ENCODE measurements at places on chromosomes 2 and 18.

GRCh38 chr2:59032499-59032898, 791.4 kb upstream of the FANCL start:
- no peak for DNase-seq

GRCh38 chr18:32930695-32931301, 158.0 kb upstream of the KLHL14 start:
- no peak for DNase-seq

- DNase-seq = no peak
These were observed 60.5 kb upstream of the GALNT5 start for GRCh38 chr2:157196956-157197355.

GRCh38 chr2:27240406-27240805, 22.4 kb downstream of the SLC30A3 start:
- DNase-seq = no peak

DNA sequence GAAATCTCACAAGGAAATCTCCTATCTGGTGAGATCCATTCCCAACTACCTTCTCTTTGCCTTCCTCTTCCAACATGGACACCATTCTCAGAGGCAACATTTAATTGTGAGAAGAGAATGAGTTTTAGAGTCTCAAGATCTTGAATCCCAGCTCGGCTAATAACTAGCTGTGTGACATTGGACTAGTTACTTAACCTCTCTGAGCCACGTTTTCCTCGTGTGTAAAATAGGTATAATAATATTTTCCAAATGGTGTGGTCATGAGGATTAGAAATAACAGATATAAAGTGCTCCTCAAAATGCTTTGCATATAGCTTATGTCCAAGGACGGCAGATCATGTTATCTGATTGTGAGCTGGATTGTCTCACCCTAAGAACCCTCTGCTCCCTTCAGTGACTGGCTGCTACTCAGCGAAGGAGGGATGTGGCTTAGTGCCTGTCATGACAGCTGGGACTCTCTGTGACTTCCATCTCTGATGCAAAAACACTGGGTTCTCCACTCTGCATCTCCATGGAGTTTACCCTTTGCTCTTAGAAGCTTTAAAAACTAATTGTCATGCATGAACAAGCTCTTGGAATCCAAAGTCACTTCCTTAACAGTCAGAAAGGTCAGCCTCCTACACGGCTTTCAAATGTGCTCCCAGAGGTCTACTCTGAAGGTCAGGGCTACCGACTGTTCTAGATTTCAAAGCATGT, 38.4 kb upstream of the MRPL19 start:
- no peak for DNase-seq

DNA sequence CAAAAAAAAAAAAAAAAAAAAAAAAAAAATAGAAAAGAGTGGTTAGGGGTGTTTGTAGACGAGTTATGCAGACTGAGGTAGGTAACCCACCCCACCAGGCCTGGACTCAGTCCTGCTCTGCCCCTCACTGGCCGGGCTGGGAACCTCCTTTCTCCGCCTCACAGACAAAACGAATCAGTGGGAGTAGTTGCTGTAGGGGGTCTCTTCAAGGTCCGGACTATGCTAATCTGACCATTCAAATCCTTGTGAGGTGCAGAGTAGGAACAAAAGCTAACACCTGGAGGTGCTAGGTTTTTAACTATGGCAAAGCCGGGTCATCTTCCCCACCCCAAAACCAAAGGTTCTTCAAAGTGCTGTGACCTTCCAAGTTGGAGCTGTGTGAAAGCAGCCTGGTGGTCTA, 223.7 kb downstream of the SLC4A3 start:
- no peak for DNase-seq

DNA sequence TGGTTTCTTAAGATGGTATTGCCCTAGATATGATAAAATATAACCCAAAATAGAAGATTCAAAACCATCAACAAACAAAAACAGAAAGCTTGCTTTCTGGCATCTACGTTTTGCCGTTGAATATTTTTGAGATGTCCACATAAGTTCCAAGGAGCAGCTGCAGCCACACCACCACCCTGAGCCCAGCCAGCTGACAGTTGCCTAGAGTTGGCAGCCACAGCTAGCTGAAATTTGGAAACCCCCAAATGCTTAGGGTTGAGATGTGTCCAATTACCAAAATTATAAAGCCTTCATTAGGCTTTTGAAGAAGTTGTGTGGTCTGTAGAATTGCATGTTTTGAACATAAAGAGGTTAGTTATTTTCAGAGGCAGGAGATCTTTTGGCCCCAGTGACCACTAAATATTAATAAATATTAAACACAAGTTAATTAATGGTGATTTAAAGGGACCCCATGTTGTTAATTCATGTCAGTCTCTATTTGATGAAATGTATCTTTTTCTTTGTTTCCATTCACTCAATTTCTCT, 118.1 kb upstream of the DTNA start:
- no peak for DNase-seq

- no peak for DNase-seq
These were observed 45.1 kb downstream of the SLC9A2 start for GRCh38 chr2:102664471-102664909.

- no peak for DNase-seq
These were observed 3.7 kb downstream of the ZFP36L2 start for GRCh38 chr2:43222475-43223309.

DNA sequence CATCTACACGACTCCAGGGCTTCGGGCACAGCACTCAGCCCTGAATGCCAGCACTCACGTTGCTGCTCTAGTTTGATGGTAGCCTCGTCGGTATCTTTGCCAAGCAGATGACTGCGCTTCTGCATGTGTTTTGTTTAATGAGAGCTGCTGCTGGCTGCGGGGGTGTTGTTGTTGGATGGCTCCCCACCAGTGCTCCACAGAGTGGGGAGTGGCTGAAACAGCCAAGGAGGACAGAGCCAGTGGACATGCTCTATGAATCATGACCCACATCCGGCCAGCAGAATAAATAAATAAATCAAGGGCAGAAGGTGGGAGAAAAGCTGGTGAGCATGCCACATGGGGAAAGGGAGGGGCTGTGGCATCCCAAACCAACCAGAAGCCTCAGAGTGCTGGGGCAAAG, 131.2 kb upstream of the SOX11 start:
- DNase-seq = no peak

DNA sequence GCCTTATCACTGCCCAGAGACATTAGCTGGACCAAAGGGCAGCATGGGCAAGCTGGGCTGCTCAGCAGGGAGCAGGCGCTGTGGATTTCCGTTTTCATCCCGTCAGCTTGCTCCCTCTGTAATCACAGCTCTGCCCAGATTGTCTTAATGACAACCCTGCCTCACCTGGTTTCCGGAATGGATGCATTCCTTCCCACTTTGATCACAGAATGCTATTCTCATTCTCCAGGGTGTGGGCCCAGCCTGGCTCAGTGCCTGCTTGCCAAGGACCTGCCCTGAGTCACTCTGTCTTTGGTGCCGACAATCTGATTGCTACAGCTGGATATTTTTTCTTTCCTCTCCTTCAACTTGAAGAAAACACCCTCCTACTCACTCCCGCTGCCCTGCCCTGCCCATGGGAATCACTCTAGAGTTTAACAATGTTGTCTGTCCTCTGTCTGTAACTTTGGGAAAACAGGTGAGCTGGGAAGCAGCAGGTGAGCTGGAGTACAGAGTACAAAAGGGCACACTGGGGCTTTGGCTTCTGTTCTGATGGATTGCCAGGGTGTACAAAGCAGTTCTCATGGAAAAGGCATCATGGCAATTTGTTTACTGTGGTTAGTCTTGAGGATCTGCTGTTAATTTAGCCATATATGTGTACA, 27.2 kb upstream of the FAM136A start:
- DNase-seq = no peak

DNA sequence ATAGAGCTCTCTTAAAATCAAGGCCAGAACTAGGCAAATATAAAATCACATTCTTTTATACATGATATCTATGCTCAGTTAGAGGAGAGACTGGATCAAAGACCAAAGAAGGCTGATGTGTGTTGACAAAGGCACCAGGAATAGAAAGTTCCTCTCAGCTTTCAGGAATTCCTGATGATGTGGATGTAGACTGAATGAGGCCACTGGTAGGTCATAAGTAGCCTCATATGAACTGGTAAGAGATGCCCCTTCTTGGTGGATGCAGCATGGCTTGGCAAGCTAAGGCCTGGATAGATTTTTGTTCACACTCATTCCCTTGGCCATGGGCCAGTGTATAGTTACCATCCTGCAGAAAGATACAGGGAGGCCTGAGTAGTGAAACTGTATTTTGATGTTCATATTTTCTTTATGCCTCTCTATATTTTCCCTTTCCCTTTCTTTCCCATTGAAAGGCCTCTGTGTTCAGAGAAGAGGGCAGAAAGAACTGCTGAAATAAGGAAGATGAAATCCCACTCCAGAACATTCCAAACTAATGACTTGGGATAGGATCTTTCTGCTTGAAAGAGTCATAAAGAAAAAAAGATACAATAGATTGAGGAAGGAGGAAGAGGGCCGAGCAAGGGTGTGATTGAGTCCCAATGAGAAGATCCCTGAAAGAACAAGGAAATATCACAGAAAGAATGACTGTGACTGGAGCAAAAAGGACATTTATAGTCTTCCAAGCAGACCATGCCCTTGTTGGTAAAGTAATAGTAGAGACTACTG, 2182.7 kb upstream of the PIK3C3 start:
- DNase-seq = no peak

DNA sequence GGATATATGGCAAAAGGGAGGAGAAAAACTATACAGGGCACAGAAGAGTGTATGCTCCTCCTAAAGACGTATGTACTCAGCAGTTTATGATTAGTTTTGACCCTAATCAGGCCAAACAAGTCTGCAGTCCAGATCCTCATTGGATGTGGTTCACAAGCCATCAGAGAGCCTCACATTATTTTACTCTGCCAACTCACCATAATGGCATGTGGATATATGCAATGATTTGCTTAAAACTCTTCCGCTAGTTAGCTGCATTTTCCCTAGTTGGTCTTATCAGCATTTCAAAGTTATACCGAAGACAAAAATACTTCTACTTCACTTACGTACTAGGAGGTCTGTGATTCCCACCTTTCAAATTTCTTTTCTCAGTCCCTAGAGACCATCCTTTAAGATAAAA, 198.4 kb downstream of the CMPK2 start:
- no peak for DNase-seq

DNA sequence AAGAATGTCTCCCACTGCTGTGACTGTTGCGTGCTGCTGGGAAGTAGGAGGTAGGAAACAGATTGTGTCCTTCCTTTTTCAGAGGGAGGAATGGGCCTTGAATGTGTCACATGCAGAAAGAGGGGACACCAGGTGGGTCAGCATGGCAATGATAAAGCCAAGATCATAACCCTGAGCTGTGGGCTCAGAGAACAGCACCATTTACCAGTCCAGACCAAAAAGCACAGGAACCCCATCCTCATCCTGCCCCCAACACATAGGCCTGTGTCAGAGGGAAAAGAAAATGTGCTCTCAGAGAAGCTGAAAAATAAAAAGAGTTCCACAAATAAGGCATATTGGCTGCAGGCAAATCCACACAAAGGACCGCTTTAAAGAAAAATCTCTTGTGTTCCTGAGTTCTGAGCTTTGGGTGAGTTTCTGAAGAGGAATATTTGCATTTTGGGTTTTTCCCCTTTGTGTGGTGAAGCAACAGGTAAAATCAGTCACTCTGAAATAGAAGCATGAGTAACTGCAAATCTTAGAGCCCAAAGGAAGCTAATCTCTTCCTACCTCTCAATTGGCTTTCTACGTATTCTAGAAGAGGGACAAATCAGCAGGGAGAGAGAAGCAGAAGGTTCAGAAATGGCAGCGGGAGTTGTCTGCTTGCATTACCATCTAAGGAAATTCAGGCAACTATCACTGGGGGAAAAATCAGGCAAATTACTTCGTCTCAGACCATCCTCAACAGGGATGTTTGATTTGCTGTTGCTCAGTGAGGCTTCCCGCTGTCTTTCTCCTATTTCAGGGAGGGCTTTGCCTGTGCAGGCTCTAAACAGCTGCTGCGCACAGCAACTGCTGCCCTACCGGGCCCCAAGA, 106.8 kb downstream of the BCL11A start:
- no peak for DNase-seq

DNA sequence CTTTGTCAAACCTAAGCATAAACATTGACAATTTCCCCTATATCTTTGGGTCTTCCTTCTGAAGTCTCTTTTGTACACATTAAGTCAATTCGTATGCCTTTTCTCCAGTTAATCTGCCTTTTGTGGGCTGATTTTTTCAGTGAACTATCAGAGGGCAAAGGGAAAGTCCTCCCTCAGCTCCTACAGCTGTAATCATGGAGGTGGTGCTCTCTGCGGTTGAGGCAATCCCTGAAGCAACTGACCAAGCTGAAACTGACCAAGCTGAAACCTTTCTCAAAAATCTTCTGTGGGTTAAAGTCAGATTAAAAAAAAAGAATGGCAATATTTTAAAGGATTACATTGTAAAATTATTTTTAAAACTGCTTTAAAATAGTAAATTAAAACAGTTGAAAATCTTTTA, 105.8 kb upstream of the DNAJC10 start:
- DNase-seq = no peak

DNA sequence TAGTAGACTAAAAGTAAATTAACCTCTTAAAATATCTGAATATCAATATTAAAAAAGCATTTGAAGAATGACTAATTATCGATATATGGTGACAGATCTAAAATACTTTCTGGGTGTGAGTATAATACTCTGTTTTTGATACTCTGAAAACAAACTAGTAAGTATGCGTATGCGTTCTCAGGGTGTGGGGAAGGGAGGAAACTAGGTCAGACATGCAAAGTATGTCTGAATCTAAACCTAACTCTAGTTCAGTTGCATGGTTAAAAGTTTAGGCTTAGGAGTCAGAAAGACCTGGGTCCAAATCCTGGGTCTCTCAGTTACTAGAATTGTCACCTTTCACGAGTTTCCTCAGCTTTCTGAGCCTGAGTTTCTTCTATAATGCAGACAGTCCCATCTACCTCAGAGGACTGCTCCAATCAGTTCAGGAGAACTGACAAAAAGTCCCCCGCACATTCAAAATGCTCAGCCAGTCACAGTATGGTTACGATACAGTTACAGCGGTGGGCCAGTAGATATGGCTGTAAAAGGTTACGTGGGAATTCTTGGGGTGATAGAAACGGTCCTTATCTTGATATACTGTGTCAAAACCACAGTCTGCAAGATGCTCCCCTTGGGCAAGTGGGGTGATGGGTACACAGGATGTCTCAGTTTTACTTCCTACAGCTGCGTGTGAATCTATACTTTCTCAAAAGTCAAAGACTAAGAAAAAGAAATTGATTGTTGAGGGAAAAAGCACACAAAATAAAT, 29.2 kb downstream of the UNC50 start:
- DNase-seq = peak; percentile 85

DNA sequence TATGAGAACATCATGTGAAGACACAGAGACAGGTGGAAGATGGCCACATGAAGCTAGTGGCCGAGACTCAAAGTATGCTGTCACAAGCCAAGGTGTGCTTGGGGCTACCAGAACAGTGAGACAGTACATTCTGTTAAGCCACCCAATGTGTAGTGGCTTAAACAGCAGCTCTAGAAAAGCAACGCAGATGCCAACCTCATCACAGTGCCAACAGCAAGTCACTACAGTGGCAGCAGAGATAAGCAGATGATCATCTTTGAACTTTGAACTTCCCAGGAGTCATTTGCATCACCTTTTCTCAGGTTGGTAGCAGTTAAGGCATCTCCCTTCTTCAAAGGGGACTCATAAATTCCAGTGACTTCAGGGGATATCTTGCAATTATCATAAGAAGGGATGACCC, 394.4 kb downstream of the LRP1B start:
- no peak for DNase-seq

GRCh38 chr2:50535971-50536759, 495.8 kb downstream of the NRXN1 start:
- DNase-seq = no peak

All from CD4-positive, alpha-beta T cell treated with Interleukin-4 for 4 hours (primary cell).